ENCODE measurements at places on chromosomes 12 and 14.
A peak's percentile ranks its signal among the peaks of the same experiment; 100 is the strongest.

DNA sequence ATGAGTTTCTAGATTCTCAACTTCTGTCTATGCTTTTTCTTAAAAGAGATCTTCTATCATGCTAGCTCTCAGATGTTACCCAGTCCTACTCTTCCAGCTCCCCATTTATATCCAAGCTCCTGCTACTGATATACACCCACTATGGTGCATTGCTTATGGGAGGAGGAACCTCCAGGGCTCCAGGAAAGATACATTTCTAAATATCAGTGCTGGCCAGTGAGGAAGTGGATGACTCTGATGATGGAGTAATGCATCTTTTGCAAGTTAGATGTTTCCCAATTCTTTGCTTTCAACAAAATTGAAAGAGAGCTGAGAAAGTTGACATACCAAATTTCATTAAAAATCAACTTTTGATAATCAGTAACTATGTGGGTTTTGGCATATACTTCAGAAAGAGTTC, 105.7 kb upstream of the RESF1 start:
- DNase-seq, result no peak

DNA sequence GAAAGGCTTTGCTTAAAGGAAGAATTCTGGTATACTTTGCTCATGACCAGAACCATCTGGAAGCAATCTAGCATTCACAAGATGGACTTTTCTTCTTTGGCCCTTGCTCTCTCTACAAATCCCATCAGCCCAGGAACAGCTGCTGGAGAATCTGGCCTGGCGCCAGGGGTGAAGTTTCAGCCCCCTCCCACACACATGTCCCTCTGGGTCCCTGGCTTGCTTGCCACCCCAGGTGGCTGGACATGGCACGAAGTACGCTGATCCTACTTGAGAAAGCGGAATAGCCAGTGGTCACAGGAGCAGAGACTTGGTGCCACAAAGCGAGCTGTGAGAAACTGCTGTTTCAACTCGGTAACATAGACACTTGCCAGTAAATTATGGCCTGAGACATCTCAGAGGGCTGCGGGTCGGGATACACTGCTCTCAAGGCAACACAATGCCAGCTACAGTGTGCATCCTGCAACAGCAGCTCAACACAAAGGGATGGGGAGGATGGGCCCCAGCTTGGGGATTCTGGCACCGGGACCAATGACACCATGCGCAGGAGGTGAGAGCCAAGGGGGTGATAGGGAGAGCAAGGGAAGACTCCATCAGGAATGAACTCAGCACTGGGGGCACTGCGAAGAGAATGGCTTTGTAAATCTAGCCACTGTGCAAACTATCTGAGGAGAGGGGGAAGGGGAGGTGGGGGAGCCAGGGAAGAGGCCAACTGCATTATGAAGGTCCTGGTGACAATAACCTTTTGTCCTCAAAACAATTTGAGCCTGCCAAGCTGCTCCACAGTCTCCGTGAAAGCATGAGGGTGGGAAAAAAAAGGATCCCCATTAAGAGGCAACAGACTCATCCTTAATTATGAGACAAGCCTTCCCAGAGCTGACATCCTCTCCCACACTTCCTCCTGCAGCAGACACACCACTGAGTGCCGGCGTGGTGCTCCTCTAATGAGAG, 219.9 kb downstream of the PPM1H start:
- no peak for DNase-seq

DNA sequence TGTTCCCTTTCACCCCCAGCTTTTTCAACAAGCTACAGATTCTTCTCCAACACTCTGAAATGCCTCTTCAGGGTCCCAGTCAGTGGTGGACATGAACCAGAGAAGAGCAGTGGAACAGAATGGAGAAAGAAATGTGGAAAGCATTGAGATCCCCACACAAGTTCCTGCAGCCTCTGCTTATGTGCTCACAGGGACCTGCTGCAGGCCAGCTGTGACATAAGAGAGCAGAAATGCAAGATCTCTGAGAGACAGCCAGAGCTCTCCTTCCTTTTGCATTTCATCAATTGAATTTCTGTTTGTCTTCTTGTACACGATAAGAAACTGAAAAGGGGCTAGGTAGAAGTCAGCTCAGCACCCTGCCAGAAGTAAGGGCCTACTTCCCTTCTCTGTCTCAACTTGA, 6.2 kb downstream of the MDM1 start:
- no peak for DNase-seq

- DNase-seq, result no peak
Observed at GRCh38 chr12:21538061-21538653, 12.1 kb downstream of the SPX start.

DNA sequence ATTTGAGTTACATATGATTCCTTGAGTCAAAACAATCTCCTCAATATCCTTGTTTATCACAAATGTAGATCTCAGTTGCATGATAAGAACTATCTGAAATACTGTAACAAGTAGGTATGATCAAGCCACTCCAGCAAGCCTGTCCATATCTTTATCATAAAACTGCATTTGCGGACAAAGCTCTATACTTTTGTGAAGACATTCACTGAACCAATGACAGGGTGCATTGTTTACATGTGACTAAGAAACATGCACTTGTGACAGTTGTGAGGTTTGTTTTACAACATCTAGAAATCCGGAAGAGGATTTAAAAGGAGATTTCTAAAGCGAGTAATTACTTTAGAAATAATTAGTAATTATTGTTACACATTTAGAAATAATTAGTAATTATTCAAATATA, 111.7 kb downstream of the PPP2R5E start:
- no peak for DNase-seq

DNA sequence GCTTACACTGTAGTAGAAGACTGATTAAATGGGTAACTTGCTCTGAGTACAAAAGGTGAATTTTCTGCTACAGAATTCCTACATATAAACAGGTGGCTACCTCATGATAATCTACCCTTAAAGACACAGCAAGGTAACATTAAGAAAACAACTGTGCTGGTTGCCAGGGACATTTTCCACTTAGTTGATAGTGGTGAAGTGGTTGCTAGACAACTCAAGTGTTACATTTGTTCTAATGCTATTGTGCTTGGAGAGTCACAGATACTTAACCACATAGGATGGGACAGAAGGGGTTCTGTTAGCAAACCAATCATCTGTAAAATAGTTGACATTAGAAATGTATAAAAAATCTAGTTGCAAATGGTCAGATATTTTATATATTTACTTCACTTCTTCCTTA, 870.3 kb upstream of the SEL1L start:
- no peak for DNase-seq

GRCh38 chr12:78483767-78484315, 380.7 kb upstream of the SYT1 start:
- no peak for DNase-seq

DNA sequence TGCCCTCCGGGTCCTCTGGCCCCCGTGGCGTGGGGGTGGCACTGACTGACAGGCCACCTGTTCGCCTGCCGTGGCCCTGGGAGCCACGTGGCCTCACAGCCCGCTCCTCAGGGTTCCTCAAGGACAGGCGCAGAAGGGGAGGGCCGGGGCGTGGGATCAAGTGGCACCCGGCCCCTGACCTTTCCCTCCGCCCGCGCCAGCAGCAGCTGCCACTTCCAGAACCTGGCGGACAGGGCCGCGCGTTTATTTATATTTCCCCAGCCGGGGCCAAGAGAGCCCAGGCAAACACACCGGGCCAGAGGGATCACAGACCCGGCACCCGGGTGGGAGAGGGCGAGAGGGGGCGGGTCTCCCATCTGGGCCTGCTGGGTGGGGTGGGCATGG, 92.6 kb downstream of the RFLNA start:
- DNase-seq, result no peak

GRCh38 chr14:91059576-91060350, 678 bp downstream of the RPS6KA5 start:
- peak; percentile 45 for DNase-seq

DNA sequence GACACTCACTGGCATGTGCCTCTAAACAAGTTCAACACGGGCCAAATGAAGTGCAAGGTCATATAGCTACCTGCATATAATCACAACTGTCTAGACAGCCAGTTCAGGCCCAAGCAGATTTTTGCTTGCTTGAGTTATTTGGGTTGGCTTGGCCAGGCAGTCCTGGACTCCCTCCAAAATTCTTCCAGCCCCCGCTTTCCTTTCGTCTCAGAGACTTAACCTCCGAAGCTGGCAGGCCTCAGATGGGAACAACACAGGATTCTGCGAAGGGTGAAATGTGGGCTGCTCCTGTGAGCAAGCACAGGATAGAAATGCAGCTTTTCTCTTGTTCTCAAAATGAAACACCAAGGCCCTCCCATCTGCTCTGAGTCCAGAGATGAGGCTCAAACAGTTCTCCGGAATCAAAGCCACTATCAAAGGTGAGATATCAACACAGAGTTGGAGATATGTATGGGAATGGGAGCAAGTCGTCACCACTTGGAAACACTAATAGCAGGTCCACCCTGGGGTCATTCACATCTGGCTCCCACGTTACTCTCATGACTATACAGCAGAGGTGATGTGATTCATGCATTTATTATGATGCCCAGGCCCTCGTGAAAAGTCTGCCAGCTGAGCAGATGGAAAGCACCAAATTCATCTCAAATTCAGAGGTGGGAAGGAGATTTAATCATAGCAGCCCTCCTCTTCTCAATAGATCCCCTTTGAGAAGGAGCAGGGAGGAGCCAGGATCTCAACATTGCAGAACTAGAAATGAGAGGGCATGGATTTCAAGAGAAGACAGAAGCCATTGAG, 389.8 kb downstream of the NUAK1 start:
- peak; percentile 85 for DNase-seq

DNA sequence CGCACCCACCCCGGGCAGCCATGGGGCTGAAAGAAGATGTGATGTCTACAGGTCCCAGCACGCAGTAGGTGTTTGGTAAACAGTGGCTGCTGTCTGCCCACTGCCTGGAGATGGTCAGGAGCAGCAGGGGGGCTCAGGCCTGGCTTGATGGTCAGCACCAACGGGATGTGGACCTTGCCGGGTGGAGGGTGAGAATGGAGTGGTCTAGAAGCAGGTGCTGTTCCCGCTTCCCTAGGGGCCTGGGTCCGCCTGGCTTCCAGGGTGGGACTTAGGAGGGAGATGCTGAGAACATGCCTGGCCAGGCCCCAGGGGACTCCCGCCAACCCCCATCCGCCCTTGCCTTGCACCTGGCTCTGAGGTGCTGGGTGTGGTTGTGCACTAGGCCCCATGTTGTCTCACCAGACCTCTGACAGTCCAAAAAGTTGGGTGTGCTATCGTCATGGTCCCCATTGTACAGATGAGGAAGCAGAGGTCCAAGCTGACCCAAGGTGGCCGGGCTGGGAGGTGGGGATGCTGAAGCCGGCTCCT, 12.9 kb downstream of the FAM222A start:
- DNase-seq, result no peak

GRCh38 chr12:42338280-42338679, 12.3 kb downstream of the PPHLN1 start:
- DNase-seq, result no peak

DNA sequence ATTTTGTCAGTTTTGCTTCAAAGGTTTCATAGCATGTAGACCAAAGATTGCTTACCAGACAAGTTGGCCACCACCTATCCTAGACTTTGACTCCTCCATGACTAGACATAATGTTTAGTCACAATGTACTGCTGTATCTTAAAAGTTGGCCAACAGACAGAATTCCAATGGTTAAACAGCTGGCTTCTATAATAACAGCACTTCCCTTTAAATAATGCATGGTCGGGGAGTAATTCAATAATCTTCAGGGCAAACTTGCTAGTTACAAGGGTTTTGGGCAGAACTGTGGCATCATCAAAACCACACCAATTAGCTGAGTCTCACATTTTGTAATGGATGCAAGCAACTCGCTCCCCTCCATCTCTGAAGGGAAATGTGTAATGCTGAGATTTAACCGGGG, 56.9 kb downstream of the IGF1 start:
- DNase-seq, result no peak

DNA sequence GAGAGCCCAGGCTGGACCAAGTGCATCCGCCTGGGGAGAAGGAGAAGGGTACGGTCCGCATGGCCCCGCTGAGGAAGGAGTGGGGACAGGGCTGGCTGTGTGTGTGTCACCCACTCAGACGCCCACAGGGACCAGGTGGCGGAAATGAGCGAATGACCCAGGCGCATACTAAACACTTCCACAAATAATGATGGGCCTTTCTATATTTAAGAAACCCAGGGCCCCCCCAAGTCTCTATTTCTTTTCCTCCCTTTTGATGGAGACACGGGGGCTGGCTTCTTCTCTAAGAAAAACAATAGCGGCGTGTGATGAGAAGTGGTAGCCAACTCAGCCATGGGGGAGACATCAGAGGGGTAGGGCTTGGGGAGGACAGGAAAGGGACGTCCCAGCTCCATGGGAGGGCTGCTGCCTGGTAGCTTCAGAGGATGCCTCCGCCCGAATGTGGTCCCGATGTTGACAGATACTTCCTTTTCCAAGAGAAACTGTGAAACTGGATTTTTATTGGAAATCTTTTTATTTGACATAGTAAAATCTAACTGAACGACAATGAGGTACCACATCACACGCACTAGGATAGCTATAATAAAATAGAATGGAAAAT, 6.3 kb upstream of the MAP1LC3B2 start:
- peak; percentile 39 for DNase-seq

GRCh38 chr12:107236824-107237511, 143.6 kb upstream of the CRY1 start:
- DNase-seq, result no peak

DNA sequence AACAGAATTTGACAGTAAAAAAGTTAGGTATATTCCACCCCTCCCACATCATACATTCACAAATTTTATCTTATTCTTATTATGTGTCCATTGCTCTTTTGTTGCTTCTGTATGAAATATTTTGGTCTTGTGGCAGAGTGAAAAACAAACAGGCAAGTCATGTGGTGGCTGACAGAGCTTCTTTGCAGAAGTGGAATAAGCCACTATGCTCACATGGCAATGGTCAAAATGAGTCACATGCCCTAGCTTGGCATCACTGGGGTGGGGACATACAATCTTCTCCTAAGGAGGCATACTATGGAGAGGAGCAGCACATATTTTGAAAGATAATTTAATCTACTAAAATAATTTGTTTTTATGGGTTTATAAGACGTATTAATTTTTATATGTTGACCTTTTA, 27.7 kb upstream of the CMA1 start:
- no peak for DNase-seq

DNA sequence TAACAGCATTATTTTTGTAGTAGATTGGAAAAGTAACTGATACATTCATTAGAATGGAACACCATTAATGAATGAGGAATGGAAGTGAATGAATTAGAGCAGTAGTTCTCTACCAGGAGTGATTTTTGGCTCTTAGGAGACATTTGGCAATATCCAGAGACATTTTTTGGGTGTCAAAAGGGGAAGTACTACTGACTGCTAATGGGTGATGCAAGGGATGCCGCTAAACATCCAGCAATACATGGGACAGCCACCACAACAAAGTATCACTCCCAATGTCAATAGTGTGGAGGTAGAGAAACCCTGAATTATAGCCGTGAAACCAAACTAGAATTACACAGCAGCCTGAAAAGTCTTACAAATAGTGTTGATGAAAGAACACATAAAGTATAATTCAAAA, 1.5 kb downstream of the CHURC1 start:
- DNase-seq, result no peak

- peak; percentile 48 for DNase-seq
Observed at GRCh38 chr14:104554608-104555429, 24.7 kb upstream of the C14orf180 start.

- DNase-seq, result no peak
Observed at GRCh38 chr14:90797919-90798318, 18.3 kb downstream of the TTC7B start.
